ENCODE measurements at places on chromosomes 5 and 9. TPM values are rescaled to one million over a fixed set of nuclear protein-coding genes. Genes with fewer than 3 reads are reported as not detected.

TLX3 gene
- total RNA-seq, result not detected

LCN12 gene
- total RNA-seq, result not detected

SPINK4 gene
- not detected for total RNA-seq

F12 gene
- total RNA-seq, result 5.5 TPM

C7 gene
- total RNA-seq, result not detected

LRRTM2 gene
- total RNA-seq, result 0.03 TPM

C5orf15 gene
- total RNA-seq, result 52.1 TPM

IFNA2 gene
- total RNA-seq, result not detected

GFPT2 gene
- total RNA-seq, result 32.9 TPM

PDLIM4 gene
- 84.1 TPM for total RNA-seq

SEMA4D gene
- 6.4 TPM for total RNA-seq

INPP5E gene
- 11.9 TPM for total RNA-seq

ADAMTS2 gene
- 0.19 TPM for total RNA-seq

PSAT1 gene
- 290 TPM for total RNA-seq

ADAMTS16 gene
- 3.7 TPM for total RNA-seq

SPINK1 gene
- total RNA-seq, result not detected

GPR151 gene
- not detected for total RNA-seq

TERT gene
- total RNA-seq, result 5.4 TPM

SLC6A19 gene
- not detected for total RNA-seq

DRD1 gene
- not detected for total RNA-seq

PCDHGC4 gene
- total RNA-seq, result 1.8 TPM

IFNA13 gene
- not detected for total RNA-seq

PRELID2 gene
- total RNA-seq, result 15.2 TPM

ABLIM3 gene
- 3.5 TPM for total RNA-seq

Measured in A375 (cell line).